ENCODE measurements at places on chromosomes 13 and 19. TPM values are rescaled to one million over a fixed set of nuclear protein-coding genes. Genes with fewer than 3 reads are reported as not detected.

LRRC25 gene
- total RNA-seq: 2.9 TPM

DNA sequence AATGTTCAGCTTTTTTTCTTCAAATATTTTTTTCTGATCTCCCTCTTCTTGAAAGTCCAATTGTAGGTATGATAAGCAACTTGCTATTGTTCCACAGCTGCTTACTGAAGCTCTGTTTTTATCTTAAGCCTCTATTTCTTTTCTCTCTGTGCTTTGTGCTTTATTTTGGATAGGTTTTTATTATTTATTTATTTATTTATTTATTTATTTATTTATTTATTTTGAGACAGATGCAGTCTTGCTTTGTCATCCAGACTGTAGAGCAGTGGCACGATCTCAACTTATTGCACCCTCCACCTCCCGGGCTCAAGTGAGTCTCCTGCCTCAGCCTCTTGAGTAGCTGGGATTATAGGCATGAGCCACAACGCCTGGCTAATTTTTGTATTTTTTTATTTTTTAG lies 199.4 kb downstream of the KLF12 start:
- DNase-seq: no peak

ZNF471 gene
- total RNA-seq: 18.5 TPM

NACC1 gene
- 10.2 TPM for total RNA-seq

DNA sequence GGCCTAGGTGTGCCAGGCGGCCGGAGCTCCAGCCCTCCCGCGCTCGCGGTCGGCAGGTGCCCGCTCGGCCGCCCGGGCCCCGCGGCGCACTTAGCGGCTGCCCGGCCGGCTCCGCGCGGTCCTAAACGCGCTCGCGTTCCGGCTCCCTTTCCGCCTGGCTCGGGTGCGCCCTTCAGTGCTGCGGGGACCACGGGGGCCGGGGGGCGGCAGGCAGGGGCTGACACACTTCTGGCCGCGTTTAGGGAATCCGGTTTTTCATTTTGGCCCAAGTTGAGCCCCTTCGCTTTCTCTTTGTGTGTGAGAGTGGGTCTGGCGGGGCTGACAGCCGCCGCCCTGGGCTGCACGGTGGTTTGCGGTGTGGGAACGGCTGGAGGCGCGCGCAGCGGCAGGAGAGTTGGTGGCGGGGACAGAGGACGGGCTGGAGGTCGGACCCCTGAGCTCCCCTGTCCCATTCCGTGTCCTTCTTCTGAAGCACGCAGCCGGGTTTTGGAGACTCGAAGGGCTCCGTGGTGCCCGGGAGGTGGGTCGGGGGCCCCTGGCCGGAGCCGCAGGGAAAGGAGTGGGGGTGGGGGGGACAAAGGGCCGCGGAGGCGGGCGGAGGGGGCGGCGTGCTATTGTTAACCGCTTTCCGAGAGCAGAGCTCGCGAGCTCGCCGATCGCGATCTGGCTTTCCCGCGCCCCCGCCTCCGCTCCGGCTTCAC lies 3.1 kb downstream of the FGF9 start:
- DNase-seq: no peak

ZNF30 gene
- total RNA-seq: 5.2 TPM

GRCh38 chr19:19782783-19783182 lies 38.8 kb downstream of the ZNF506 start:
- DNase-seq: no peak

STOML3 gene
- not detected for total RNA-seq

- no peak for DNase-seq
These were observed 2.7 kb upstream of the INAFM1 start for GRCh38 chr19:47271949-47272348.

Data from urinary bladder (tissue), 4 donors.